ENCODE measurements at places on chromosomes 6 and 20.

- DNase-seq, result no peak
These were observed 1.9 kb upstream of the PTPN1 start for GRCh38 chr20:50508171-50508755.

DNA sequence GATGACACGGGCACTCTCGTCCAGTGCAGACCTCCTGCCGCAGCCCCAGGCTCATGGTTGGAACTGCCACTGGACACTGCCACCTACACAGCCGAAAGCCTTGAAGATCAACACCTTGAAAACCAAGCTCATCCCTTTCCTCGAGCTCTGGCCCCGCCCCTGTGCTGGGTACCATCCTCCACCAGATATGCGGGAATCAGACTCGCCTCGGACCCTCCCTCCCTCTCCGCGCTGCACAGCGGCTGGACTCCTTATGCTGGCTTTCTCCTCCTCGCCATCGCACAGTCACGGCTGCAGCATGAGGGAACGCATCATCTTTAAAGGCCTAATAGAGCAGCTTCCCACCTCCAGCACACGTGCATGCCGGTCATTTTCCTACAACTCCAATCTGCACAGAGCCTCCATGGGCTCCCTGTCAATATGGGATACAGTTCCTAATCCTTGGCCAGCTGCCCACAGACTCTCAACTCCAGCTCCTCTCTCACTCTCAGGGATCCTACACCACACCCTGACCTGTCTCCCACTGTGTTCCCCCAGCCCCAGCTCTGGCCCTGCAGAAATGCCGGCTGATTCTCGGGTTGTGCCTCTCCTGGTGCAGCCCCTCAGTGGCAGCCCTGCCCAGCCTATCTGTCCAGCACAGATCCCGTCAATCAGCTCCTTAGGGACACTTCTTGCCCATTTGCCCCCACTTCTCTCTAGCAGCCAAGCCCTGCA is 23.2 kb downstream of the TXNDC5 start:
- DNase-seq, result no peak

- DNase-seq, result no peak
These were observed 213.0 kb upstream of the CITED2 start for GRCh38 chr6:139587469-139587868.

GRCh38 chr6:6942091-6942490 is 165.7 kb upstream of the RREB1 start:
- DNase-seq, result no peak

DNA sequence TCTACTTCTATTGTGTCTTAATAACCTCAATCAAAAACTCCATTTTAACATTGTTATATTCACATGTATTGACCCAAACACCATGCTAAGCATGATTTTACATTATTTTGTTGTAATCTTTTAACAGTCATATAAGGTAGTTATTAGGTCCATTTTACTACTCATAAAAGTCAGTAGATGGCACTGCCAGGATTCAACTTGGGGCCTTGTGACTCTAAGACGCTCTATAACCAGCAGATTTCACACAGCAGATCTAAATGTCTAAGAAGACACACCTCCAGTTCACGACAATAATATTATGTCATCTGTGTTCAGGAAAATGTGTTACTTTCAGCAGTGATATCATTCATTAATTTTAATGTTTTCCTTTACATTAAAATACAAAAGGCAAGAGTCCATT is 88.0 kb downstream of the FRK start:
- no peak for DNase-seq

GRCh38 chr20:17932396-17932795 is 36.2 kb downstream of the SNX5 start:
- DNase-seq, result no peak

DNA sequence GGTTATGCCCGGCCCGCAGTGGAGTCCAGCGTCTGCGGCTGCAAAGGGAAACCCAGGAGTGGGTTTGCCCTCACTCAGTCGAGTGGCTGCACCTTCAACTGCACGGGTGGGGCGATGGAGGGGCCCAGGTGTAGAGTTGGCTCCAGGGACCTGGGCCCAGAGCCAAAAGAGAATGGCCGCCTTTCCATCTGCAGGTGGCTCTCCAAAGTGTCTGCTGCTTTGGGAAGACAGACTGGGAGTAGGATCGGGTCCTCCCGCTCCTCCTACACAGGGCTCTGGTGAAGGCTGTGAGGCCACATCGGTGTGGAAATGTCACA is 80.1 kb downstream of the PTPN1 start:
- DNase-seq, result no peak

DNA sequence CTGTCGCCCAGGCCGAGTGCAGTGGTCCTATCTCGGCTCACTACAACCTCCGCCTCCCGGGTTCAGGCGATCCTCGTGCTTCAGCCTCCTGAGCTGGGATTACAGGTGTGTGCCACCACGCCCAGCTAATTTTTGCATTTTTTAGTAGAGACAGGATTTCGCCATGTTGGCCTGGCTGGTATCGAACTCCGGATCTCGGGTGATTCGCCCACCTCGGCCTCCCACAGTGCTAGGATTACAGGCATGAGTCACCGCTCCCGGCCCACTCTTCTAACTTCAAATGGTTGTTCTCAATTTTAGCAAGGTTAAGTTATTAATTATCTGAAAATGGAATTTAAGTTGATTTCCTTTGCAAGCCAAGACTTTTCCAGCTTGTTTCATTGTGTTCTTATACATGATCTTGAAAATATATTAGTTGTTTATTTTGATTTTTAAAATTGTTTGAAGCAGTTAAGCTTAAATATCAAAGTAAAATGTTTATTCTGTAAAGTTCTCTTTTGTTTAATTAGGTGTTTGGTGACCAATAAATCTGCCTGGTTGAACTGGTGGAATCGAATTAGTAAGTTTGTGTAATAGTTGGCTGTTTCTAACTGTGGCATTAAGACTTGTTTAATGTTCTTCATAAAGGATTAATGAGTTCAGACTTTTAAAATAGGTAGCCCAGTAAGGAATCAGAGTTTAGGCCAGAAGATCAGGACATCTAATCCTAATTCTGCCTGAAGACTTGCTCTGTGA is 2.3 kb downstream of the PM20D2 start:
- no peak for DNase-seq

Measured in spinal cord (tissue), 10 donors.